ENCODE measurements at places on chromosomes 4 and X.
A peak's percentile ranks its signal among the peaks of the same experiment; 100 is the strongest.

DNA sequence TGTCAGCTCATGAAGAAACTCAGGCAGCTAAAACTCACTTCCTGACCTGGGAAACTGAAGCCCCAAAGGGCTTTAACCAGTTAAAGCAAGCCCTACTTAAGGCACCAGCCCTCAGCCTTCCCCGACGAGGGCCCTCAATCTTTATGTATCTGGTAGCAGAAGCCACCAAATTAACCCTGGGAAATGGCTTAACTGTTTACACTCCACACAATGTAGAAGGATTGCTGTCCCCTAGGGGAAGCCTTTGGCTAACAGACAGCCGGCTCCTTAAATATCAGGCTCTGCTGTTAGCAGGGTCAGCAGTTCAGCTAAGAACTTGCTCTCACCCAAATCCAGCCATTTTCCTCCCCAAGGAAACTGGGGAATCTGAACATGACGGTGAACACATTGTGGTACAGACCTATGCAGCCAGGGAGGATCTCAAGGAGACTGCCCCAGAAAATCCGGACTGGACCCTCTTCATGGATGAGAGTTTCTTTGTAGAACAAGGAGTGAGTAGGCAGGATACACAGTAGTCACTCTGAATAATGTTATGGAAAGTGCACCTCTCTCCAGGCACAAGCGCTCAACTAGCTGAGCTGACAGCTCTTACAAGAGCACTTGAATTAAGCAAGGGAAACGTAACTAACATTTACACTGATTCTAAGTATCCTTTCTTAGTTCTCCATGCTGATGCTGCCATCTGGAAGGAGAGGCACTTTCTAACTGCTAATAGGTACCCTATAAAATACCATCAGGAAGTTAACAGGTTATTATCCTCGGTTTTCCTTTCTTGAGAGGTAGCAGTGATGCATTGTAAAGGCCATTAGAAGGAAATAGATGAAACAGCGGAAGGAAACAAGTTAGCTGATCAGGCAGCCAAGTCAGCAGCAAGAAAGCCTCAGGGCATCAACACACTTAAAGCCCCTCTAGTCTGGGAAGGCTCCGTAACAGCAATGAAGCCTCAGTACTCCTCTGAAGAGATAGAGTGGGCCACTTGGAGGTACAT lies 9.6 kb upstream of the NAF1 start:
- no peak for DNase-seq

GRCh38 chrX:64792598-64793337 lies 183.5 kb downstream of the ZC4H2 start:
- DNase-seq, result no peak

- no peak for DNase-seq
These were observed 7.1 kb upstream of the HOPX start for GRCh38 chr4:56688094-56688647.

DNA sequence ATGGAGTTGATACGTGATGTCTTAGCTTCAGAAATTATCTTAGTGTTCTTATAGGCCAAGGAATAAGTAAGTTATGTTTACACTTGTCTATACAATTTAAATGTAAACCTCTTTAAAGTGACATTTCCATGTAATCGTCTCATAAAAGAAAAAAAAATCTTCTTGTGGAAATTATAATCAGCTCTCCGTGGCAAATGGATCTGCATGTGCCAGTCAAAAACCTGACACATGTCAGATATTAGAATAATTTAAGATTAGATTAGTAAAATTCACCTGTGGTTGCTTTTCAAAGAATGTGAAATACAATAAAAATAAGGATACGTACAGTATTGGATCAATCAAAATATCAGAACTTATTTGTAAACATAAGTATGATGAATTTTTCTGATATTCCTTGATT lies 263.9 kb downstream of the ADAMTS3 start:
- no peak for DNase-seq

- DNase-seq, result no peak
These were observed 16.3 kb downstream of the WDR13 start for GRCh38 chrX:48613502-48614160.

DNA sequence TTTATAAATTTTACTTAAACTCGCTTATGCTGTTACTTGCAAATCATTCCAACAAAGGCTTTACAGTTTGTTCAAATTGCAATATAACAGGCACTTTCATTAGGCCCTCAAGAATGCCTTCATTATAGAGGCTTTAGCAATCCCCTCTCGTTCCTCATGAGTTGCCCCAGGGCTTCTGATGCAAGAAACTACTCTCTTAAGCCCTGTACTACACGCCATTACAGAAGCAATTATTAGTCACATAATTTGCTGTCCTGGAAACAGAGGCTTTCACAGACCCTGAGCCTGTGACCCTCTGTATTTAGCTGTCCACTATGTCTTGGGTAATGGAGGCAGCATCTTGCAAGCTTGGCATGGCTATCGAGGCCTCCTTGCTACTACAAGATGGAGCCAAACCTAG lies 965.9 kb upstream of the DIAPH2 start:
- DNase-seq, result no peak

DNA sequence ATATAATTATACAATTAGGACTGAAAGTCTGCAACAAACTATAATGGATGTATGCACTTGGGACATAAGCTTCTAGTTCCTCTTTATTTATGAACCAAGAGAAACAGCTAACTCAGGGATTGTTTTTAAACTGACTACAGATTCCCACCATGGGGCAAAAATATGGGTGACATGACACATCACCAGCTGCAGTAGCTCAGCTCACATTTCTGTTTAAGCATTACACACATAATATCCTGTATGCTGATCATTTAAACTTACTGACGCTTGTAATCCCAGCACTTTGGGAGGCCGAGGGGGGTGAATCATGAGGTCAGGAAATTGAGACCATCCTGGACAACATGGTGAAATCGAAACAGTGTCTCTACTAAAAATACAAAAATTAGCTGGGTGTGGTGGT lies 11.5 kb downstream of the FGB start:
- no peak for DNase-seq

DNA sequence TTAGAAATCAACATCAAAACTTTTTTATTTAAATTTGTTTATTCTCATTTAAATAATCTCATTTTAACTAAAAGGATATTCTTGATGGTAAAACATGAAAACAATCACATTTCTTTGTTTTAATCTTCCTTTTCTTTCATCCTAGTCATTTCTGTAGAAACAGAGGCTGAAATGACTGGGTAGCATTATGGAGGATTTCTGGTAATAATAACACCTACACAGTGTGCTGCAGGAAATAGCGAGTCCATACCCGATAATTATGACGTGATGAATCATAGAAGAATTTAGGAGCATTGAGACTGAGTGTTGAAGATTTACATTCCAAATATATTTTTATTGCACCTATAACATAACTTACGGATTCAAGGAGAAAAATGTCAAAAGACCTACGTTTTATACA lies 31.4 kb upstream of the BBS12 start:
- DNase-seq, result no peak

DNA sequence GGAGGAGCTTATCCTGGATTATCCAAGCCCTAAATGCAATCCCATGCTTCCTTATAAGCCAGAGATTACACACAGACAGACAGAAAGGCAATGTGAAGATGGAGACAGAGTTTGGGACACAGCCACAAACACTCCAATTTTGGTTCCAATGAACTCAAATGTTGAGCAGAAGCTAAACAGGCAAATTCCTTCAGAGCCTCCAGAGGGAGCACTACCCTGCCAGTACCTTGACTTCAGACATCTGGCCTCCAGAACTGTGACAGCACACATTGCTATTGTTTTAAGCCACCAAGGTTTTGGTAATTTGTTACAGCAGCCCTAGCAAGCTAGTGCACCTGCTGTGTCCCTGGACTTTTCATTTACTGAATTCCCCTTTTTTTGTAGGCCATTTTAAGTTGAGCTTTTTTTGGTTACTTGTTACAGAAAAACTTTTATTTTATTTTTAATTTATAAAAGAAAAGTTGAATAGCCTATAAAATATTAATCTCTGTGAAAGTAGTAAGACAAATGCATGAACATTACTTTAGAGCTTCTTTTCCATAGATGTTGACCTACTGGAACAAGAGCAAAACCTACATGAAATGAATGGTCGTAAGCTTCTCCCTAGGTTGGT lies 33.4 kb upstream of the SRD5A3 start:
- DNase-seq, result peak; percentile 22

GRCh38 chrX:42686706-42687105 lies 91.3 kb downstream of the PPP1R2C start:
- no peak for DNase-seq

DNA sequence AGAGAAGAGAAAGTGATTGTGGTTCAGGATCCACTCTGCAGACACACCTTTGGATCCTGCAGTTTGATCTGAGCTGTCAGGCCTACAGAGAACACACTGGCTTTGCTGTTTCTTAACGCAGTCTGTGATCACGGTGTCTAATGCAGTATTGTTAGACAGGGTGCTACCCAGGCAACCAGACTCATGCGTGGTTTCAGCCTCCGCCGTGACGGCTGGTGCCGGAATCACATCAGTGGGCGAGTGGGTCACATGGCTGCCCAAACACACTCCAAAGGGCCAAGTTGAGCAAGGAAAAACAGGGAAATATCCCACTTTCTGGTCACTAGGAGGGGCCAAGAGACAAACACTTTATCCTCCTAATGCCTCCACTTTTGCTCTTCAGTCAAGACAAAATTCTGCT lies 27.5 kb downstream of the CCDC149 start:
- no peak for DNase-seq

DNA sequence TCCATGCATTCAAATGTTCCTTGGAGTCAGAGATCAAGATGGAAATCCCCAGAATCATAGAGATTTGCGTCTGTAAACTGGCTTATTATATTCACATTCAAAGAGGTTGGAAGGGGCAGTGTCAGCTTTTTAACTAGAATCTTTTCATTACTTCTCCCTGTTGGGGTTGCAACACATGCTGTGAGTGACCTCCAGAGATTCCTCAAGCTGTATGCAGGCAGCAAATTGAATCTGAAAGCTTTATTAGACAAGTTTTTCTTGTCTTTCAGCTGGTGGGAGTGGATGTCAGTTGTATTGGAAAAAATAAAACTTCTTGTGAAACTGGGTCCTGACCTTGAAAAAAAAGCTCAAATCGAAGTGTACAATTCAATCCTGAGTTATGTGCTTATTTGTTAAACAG lies 736.5 kb upstream of the FTHL17 start:
- DNase-seq, result no peak

DNA sequence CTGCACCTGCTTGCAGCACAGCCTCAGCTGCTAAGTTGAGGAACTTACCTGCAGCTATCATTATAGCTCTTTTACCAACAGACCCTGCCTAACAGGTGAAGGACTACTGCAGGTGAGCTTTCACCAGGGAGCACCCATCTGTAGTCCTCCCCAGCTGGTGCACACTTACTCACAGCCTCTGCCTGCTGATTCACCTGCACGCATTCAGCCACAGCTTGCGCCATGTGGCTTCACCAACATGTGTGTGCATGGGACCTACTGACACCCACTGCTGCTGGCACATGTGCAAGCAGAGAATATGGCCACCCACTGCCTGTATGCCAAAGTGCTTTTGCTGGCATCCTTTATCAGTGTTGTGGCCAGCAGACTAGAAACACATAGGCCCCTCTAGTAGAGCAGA lies 146.7 kb upstream of the KLHL4 start:
- DNase-seq, result no peak
